Activated CD4-positive, CD25-positive, alpha-beta regulatory T cell (primary cell): ENCODE measurements at places on chromosomes 5 and 9.

DNA sequence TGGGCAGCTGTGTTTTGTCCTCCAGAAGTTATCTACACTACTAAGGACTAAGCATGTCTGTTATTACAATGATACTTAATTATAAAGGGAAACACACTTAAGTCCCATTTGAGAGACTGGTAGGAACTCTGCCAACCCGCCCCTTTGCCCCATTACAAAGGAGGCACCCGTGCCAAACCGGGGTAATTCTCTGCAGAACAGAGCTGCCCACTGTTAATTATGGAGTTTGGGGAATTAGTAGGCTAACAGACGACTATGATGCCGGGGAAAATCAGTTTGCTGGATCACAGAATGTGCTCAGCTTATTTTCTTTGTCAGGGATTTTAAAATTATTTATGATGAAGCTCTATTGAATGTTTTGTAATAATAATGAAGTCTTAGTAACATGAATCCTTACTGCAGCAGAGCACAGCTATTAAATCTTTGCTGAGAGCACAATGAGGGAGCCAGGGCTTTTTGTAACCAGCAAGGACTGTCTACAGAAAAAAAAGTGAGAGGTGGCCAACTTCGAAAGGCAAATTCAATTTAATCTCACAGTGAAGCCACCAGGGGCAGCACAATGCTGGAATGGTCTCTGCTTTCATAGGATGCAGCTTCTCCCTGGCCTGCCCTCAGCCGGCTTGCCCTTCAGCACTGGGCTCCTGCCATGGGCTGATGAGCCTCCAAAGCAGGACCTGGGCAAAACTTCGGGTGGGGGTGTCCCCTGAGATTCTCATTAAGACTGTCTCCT is 134.5 kb downstream of the GNAQ start:
- DNase-seq: no peak

GRCh38 chr5:33934176-33934575 is 2.0 kb upstream of the RXFP3 start:
- DNase-seq: no peak

DNA sequence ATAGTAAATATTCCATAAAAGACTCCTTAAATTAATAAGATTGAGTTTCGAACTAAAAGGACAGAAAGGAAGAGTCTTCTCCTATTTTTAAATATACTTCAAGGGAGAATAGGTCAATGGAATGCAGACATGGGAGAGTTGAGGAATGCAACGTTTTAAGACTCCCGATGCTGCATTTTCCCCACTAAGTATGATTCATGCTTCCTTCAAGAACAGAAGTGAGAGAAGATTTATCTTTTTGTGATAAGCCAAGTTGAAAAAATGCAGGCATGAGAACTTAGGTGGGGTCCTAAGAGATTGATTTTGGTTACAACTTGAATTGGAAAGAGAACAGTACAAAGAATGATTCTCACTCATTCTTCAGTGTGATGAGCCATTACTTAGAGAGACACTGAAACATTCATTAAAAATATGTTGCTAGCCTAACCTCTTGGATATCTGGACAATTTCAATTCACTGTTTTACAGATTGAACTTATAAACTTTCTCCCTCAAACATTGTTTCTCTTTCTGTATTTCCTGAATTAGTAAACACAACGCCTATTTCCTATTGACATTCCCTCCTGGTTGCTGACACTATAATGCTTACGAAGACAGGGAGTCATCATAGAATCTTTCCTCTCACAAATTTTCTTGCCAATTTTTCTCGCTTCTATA is 1666.1 kb upstream of the WWC1 start:
- DNase-seq: no peak

GRCh38 chr5:107930092-107930491 is 259.4 kb upstream of the EFNA5 start:
- DNase-seq: no peak

DNA sequence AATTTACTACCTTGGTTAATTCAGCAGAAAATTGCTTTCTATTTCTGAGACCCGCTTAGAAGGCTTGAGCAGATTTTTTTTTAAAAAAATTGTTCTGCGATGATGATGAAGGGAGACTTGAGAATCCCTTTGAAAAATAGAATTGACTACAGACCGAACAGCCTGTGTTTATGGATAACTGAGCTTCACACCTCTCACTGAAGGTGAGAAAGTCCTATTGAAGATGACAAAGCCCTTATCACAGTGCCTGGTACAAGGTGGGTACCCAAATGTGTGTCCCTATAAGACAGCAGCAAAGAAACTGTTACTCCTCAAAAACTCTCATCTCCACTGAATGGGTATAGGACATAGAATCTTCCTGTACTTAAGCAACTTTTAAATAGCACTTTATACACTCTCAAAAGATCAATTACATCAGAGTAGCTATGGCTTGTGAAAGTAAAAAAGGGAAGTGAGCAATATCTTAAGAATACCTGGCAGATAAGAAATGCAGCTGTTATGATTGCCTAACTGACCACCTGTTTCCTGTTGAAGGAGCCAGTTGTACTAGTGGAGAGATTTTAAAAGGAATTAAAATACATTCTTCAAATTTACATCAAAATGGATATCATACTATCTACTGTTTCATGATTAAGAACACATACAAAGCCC is 419.7 kb downstream of the CHSY3 start:
- DNase-seq: no peak

DNA sequence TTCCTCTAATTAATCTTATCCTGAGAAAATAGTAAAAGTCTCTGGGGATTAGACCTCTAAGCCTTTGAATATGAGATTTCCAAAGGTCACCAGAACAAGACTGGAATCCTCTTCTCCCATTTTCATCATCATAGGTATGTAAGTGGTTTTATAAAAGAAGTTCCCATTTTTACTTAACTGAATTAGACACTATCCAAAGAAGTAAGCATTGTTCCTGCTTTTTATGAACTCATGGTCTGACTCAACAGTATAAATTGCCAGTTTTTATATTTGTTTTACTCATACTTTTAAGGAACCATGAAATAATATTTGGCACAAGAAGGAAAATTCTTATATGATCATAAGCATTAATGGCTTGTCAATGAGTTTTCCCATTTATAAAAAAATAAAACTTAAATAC is 167.1 kb upstream of the ADRA1B start:
- no peak for DNase-seq

DNA sequence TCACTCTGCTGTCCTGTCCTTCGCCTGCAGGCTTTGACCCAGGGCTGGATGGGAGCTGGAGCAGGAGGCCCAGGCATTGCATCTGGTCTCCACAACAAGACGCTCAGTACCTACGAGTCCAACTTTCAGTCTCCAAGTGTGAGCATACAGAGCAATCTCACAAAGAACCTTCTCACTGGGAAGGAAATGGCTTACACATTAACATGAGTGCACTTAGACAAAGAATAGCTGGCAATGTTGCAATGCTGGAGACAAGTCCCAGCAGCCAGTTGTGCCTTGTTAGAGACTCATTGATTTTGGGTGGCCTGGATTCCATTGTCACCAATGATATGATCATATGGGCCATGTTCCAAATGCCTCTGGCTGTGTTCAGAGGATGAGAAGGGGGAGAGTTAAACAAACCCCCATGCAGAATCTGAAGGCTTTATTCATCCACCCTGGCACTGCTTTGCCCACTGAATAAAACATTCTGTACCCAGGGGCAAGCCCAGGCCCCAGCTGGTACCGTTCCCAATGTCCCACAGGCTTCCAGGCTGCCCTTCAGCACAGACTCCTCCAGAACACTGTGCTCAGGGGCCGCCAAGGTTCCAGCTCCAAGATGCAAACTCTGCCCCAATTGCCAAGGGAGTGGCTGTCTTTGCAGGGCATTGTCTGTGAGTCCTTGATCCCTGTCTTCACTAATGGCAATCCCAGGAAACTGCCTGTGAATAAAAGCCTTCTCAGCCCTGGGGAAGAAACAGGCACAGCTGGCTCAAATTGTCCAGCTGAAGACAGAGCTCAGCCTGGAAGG is 185.5 kb downstream of the HSD17B3 start:
- no peak for DNase-seq

DNA sequence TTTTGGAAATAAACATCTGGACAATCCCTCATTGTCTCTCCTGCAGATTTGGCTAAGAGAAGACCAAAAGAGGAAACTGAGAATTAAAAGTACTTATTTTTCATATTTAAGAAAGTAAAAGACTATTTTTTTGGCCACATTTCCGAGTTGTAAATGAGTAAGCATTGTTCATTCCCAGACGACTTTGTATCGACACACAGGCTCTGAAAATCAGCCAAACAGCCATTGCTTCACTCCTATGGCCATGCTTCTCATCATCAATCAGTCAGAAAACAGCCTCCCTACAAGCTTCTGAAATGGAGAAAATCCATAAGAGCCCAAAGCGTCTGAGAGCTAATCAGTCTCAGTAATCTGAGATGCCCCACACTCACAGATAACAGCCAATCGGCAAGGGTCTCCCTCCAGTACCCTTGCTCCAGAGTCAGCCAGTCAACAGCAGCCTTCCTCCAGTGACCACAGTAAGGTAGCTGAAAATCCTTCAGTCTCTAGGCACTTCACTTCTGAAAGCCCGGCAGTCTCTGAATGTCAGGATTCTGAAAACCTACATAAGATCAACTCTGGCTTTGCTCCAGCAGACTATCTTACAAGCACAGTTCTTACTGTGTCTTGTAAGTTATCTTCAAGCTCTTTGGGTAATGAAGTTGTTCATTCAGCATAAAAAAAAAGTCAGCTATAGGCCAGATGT is 30.9 kb downstream of the CDO1 start:
- no peak for DNase-seq

GRCh38 chr5:171336521-171337209 is 27.6 kb downstream of the TLX3 start:
- DNase-seq: no peak

DNA sequence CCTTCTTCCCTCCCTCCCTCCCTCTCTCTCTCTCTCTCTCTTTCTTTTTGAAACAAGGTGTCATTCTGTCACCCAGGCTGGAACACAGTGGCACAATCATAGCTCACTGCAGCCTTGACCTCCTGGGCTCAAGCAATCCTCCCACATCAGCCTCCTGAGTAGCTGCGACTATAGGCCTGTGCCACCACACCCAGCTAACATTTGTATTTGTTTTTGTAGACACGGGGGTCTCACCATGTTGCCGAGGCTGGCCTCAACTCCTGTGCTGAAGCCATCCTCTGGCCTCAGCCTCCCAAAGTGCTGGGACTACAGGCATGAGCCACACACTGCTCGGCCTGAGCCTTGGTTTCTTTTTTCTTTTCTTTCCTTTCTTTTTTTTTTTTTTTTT is 45.8 kb downstream of the PLPP7 start:
- no peak for DNase-seq

- no peak for DNase-seq
These were observed 10.3 kb downstream of the ANKH start for GRCh38 chr5:14861123-14861765.

- DNase-seq: no peak
These were observed 167.8 kb downstream of the PAM start for GRCh38 chr5:102922799-102923477.

DNA sequence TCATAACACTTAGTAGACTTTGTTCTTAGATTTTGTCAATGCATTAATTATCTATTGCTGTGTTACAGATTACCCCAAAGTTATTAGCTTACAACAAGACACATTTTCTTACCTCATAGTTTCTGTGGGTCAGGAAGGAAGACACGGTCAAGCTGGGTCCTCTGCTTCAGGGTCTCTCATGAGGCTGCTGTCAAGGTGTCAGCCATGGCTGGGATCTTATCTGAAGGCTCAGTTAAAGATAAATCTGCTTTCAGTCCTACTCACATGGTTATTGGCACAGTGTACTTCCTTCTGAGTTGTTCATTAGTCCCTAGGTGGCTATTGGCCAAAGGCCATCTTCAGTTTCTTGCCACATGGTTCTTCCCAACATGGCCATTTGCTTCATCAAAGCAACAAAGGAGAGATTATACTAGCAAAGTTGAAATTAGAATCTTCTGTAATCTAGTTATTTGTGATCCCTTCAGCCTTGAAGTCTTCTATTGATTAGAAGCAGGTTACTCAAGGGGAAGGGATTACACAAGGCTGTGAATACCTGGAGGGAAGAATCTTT is 25.2 kb downstream of the TDRD7 start:
- DNase-seq: no peak
